Activated T-helper 2 cell treated with anti-CD3 and anti-CD28 coated beads, Interferon-gamma antibody, Interleukin-2, Interleukin-4, amounts not matched to agents 10 μg/mL and 5 μg/mL and 100 μg/mL, durations not matched to agents 14 hours and 24 hours and 36 hours (primary cell): ENCODE measurements at places on chromosomes 16 and 17.

- no peak overlapping the region for H3K4me3 ChIP-seq
- no peak overlapping the region for H3K27ac ChIP-seq
- DNase-seq, result no peak
- H3K4me1 ChIP-seq, result no peaks in the 10 kb centered on the region
- no peaks in the 10 kb centered on the region for H3K36me3 ChIP-seq
These were observed 8.7 kb upstream of the FZD2 start for GRCh38 chr17:44548376-44549230.

DNA sequence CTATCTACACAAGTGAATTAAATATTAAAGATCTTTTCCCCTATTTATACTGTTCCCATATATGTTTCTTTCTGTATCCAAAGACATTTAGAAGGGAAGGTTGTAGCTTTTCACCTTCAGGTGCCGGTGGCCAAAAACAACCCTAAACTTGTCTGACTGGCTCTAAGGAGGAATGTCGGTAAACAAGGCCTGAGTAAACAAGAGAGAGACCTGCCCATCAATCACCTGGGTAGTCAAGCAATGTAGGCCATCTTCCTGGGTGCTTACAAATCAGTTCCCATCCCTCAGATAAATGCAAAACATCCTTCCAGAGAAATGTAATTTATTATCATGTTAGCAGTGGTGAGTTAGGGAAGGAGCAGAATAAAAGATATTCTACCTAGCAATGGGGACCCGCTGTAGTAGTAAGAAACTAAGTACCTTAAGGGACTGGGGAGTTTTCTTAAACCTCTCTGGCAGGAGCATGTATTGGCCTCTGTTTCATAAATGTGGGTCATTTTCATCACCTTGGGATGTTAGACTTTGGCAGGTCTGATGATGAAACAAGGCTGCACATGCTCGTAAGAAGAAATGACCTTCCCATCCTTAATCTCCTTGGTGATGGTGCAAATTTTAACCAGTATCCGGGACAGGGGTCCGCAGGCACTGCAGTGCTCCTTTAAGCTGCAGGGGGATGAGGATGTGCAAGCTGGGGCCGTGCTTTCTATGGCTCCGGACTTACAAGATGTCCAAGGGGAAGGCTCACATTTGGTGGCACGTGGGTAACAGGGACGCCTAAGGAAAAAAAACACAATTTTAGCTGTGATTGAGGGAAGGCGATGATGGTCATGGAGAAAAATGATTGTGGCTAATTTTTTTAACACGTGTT, 8.4 kb downstream of the KRT39 start:
- H3K36me3 ChIP-seq, result no peaks in the 10 kb centered on the region
- no peak overlapping the region for H3K27ac ChIP-seq
- H3K27me3 ChIP-seq, result peaks cover 15% of the 10 kb centered on the region
- H3K4me3 ChIP-seq, result no peak overlapping the region
- H3K4me1 ChIP-seq, result peaks cover 12% of the 10 kb centered on the region

DNA sequence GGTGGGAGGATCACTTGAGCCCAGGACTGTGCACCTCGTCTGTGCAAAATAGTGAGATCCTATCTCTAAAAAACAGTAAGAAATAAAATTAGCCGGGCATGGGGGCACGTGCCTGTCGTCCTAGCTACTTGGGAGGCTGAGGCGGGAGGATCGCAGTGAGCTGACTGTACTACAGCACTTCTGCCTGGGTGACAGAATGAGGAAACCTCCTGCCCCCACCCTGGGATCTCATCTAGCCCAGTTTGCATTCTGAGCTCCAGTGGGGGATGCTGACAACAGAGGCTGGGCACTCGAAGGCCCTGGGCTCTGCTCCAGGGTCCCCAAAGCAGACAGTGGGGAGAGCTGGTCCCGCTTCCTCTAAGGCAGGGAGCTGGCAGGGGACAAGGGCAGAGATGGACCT, 7.1 kb downstream of the NAGPA start:
- no peaks in the 10 kb centered on the region for H3K36me3 ChIP-seq
- no peaks in the 10 kb centered on the region for H3K4me1 ChIP-seq
- no peak for DNase-seq
- H3K27me3 ChIP-seq, result no peaks in the 10 kb centered on the region

DNA sequence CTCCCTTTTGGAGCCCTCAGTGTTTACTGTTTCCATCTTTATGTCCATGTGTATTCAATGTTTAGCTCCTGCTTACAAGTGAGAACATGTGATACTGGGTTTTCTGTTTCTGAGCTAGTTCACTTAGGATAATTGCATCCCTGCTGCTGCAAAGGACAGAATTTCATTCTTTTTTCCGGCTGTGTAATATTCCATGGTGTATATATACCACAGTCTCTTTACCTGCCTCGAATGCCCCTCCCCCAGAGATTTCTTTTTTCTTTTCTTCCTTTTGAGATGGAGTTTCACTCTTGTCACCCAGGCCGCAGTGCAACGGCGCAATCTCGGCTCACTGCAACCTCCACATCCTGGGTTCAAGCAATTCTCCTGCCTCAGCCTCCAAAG, 60.9 kb downstream of the RMI2 start:
- peaks cover 3% of the 10 kb centered on the region for H3K4me1 ChIP-seq
- DNase-seq, result no peak
- peaks cover 3% of the 10 kb centered on the region for H3K27me3 ChIP-seq
- no peaks in the 10 kb centered on the region for H3K36me3 ChIP-seq
- H3K4me3 ChIP-seq, result no peak overlapping the region
- no peak overlapping the region for H3K27ac ChIP-seq

GRCh38 chr17:50141745-50142110, 8.7 kb downstream of the PPP1R9B start:
- H3K27ac ChIP-seq, result peak overlapping the region; percentile 78
- no peaks in the 10 kb centered on the region for H3K27me3 ChIP-seq
- H3K4me3 ChIP-seq, result peak overlapping the region; percentile 65
- no peak for DNase-seq
- peaks cover 74% of the 10 kb centered on the region for H3K4me1 ChIP-seq
- peaks cover 94% of the 10 kb centered on the region for H3K36me3 ChIP-seq

- DNase-seq, result no peak
- no peaks in the 10 kb centered on the region for H3K36me3 ChIP-seq
- peaks cover 20% of the 10 kb centered on the region for H3K4me1 ChIP-seq
- H3K27me3 ChIP-seq, result no peaks in the 10 kb centered on the region
- H3K4me3 ChIP-seq, result no peak overlapping the region
These were observed 310.7 kb upstream of the PMFBP1 start for GRCh38 chr16:72482695-72483094.

DNA sequence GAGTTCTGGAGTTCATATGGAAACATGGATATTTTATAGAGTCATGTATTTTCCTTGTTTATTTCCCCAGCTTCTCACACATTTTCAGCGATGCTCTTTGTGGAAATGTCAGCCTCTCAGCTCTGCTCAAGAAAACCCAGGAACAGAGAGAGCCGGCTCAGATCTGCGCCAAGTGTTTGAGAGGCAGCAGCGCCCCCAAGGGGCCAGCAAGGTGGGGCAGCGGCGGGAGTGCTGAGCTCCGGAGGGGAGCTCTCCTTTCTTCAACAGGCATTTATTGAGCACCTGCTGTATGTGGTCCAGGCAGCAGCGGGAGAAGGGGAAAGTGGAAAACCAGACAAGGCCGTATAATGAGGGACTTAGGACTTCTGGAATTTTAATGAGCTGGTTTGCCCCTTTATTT, 421.1 kb upstream of the C16orf82 start:
- H3K27me3 ChIP-seq, result no peaks in the 10 kb centered on the region
- peaks cover 28% of the 10 kb centered on the region for H3K4me1 ChIP-seq
- H3K36me3 ChIP-seq, result no peaks in the 10 kb centered on the region
- H3K4me3 ChIP-seq, result no peak overlapping the region
- DNase-seq, result peak; percentile 45

GRCh38 chr17:46818316-46818928, at the start of gene WNT3:
Gene WNT3 (minus strand): TSS chr17:46818692. CDS start chr17:46818597, 95 bp downstream.
- no peaks in the 10 kb centered on the region for H3K36me3 ChIP-seq
- peak; percentile 46 for DNase-seq
- H3K27ac ChIP-seq, result no peak within 1 kb of the TSS
- peaks cover 2% of the 10 kb centered on the region for H3K4me1 ChIP-seq
- H3K4me3 ChIP-seq, result peak within 1 kb of the TSS; percentile 64

- DNase-seq, result no peak
- H3K27ac ChIP-seq, result no peak overlapping the region
- H3K27me3 ChIP-seq, result no peaks in the 10 kb centered on the region
- no peak overlapping the region for H3K4me3 ChIP-seq
- no peaks in the 10 kb centered on the region for H3K36me3 ChIP-seq
These were observed 124.9 kb upstream of the KCNJ16 start for GRCh38 chr17:69949973-69950695.

GRCh38 chr17:57984936-57985674, 2.9 kb downstream of the VEZF1 start:
- H3K4me3 ChIP-seq, result peak overlapping the region; percentile 57
- no peaks in the 10 kb centered on the region for H3K27me3 ChIP-seq
- peaks cover 61% of the 10 kb centered on the region for H3K36me3 ChIP-seq
- no peak for DNase-seq
- H3K4me1 ChIP-seq, result peaks cover 61% of the 10 kb centered on the region

GRCh38 chr17:74042744-74043486, 160.6 kb upstream of the RPL38 start:
- H3K4me1 ChIP-seq, result peaks cover 5% of the 10 kb centered on the region
- H3K27ac ChIP-seq, result no peak overlapping the region
- DNase-seq, result no peak
- peaks cover 5% of the 10 kb centered on the region for H3K27me3 ChIP-seq

GRCh38 chr17:1186214-1186820, 6.5 kb upstream of the ABR start:
- peaks cover 5% of the 10 kb centered on the region for H3K27me3 ChIP-seq
- H3K27ac ChIP-seq, result no peak overlapping the region
- DNase-seq, result no peak
- peaks cover 9% of the 10 kb centered on the region for H3K4me1 ChIP-seq
- H3K4me3 ChIP-seq, result no peak overlapping the region

- H3K4me3 ChIP-seq, result no peak overlapping the region
- DNase-seq, result no peak
- H3K4me1 ChIP-seq, result no peaks in the 10 kb centered on the region
- H3K27ac ChIP-seq, result no peak overlapping the region
- no peaks in the 10 kb centered on the region for H3K36me3 ChIP-seq
- no peaks in the 10 kb centered on the region for H3K27me3 ChIP-seq
These were observed 14.4 kb upstream of the APPBP2 start for GRCh38 chr17:60540460-60540859.
